ENCODE measurements at places on chromosomes 13 and 19. TPM values are rescaled to one million over a fixed set of nuclear protein-coding genes. Genes with fewer than 3 reads are reported as not detected.

SLC25A42 gene
- 20.4 TPM for total RNA-seq

KIR3DL1 gene
- not detected for total RNA-seq

PLVAP gene
- total RNA-seq: 0.68 TPM

S1PR2 gene
- 6.4 TPM for total RNA-seq

FFAR3 gene
- total RNA-seq: not detected

DACH1 gene
- not detected for total RNA-seq

OR10H3 gene
- total RNA-seq: not detected

All from activated naive CD8-positive, alpha-beta T cell treated with anti-CD3 and anti-CD28 coated beads, Interleukin-2, amount 10 ng/mL, durations not matched to agents 7 days and 5 days (primary cell).